ENCODE measurements at places on chromosomes 13 and 19.

GRCh38 chr13:30194906-30195305 is 112.4 kb downstream of the KATNAL1 start:
- no peak for DNase-seq

DNA sequence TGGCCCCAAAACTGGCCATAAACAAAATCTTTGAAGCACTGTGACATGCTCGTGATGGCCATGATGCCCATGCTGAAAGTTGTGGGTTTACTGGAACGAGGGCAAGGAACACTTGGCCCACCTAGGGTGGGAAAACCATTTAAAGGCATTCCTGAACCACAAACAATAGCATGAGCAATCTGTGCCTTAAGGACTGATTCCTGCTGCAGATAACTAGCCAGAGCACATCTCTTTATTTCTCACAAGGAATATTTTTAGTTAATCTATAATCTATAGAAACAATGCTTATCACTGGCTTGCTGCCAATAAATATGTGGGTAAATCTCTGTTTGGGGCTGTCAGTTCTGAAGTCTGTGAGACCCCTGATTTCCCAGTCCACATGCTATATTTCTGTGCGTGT is 10.3 kb upstream of the ZNF726 start:
- DNase-seq = no peak

- no peak for DNase-seq
Measured at GRCh38 chr19:5607318-5608275, 15.0 kb downstream of the SAFB2 start.

DNA sequence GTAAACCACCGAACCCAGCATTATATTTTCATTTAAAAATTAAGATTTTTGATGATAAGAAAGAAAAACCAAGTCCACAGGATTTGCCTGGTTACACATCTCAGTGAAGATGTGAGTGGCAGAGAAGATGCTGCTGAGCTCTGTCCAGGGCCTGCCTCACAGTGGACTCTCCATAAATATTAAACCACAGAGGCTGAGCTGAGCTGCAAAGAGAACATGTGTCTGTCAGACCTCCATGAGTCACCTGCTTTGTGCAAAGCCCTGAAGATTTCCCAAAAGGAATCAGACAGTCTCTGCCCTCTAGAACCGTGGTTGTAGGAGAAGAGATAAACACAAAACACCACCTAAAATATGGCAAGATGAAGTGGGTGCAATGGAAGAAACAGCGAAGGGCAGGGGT is 127.2 kb upstream of the TSC22D1 start:
- no peak for DNase-seq

DNA sequence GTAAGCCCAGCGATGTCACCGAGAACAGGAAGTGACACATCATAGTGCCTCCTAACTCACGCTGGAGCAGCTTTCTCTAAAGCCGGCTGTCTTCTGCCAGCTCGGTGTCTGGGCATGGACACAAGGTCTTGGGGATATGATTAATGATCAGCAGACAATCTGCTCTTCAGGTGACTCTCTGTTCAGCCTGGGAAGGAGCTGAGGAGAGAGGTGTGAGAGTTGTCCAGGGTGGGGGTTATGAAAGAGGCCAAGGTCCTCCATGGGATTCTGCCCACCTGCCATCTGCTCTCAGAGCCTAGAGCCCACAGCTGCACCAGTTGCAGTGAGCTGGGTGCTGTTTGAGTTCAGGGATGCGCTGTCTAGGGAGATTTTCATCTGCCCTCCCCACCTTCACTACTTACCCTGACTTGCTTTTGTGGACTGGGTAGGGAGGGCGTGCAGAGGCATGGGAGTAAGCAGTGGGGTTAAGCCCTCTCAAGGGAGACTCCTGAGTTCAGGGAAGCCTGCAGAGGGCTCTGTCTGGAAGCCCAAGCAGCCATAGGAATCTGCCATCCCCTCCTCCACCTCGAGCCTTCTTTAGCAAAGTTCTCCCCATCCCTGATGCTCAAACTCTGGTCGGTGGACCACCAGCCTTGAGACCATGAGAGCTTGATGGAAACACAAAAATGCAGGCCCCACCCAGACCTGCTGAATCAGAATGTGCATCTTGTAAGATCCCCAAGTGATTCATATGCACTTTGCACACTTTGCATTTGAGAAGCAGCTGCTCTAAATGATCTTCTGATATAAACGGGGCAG is 539.7 kb downstream of the RFC3 start:
- peak; percentile 11 for DNase-seq

DNA sequence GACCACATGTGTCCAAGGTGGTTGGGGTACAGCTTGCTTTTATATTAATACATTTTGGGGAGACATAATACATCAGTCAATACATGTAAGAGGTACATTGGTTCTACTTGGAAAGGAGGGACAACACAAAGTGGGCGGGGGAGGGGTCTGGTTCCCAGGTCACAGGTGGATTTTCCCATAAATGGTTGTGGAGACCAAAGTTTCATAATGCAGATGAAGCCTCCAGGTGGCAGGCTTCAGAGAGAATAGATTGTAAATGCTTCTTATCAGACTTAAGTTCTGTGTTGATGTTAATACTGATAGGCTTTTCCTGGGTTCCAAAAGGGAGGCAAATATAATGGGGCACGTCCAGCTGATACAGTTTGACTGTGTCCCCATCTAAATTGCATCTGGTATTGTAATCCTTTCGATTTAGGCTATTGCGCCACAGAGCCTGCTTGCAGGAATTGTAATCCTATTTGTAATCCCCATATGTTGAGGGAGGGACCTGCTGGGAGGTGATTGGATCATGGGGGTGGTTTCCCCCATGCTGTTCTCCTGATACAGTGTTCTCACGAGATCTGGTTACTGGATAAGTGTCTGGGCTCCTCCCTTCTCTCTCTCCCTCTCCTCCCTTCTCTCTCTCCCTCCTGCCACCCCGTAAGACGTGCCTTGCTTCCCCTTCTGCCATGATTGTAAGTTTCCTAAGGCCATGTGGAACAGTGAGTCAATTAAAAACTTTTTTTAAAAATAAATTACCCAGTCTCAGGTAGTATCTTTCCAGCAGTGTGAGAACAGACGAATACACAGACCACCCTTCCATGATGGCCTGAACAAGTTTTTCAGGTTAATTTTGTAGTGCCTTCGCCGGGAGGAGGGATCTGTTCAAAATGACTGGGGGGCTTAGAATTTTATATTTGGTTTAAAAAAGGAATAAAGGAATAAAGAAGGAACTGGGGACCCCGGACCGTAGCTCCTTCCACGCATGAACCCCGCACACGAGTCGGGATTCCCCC is 44.9 kb downstream of the ZNF823 start:
- no peak for DNase-seq

- DNase-seq = no peak
Measured at GRCh38 chr13:112064222-112064621, 2.7 kb upstream of the SOX1 start.

DNA sequence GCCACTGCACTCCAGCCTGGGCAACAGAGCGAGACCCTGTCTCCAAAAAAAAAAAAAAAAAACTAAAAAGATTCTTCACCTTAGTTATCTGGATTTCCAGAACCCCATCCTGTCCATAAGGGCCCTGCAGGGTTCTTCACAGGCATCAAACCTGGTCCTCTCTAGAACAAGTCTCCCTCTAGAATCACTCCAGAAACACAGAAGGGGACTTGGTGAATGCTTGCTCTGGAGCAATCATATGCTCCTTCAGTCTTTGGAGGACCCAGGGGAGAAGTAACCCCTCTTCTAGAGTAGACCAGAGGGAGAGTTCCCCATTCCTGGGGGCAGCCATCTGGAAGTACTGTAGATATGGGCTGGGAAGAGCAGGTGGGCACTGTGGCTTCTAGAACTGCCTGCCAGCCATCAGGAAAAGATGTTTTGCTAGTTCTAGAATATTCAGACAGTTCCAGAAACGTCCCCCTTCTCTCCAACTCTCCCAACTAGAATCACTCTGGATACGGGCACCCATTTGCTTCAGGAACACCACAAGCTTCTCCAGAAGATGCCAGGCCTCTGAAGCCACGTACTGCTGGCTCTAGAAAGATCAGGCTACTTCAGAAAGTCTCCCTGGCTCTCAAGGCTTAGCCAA is 2.8 kb downstream of the FUT1 start:
- DNase-seq = no peak

DNA sequence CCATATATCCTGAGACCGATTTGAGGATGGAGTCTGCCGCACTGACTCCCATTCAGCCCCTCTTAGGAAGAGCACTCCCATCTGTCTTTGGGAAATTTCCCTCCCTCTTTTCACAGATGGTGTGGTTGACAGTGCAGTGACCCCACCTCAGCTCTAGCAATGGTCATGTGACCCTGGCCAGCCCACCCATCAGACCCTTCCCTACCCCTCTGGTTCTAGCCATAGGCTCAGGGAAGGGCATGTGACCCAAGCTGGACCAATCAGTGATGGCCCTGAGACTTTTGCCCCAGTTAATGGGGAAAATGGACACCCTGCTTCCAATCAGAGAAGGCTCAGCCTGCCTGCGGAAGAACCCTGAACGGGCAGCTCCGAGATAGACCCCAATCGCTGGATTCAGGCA is 26.3 kb downstream of the IL12RB1 start:
- no peak for DNase-seq

GRCh38 chr13:46379611-46380010 is 7.4 kb downstream of the RUBCNL start:
- DNase-seq = no peak

DNA sequence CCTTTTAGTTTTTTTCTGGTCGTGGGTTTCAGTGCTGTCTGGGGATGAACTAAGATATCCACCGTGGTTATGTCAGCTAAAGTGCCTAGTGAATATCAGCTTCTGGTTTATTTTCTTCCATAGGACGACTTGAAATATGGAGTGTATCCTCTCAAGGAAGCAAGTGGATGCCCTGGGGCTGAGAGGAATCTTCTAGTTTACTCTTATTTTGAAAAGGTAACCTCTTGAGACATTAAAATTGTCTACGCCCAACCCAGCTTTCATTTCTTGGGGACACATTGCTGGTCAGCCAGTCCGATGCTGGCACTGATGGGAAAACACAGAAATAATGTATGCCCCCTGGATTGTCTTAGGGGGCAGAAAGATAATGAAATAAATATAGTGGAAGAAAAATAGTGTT is 1.6 kb downstream of the ZNF431 start:
- no peak for DNase-seq

GRCh38 chr19:37593996-37594303 is 642 bp downstream of the ZNF571 start:
- DNase-seq = no peak

DNA sequence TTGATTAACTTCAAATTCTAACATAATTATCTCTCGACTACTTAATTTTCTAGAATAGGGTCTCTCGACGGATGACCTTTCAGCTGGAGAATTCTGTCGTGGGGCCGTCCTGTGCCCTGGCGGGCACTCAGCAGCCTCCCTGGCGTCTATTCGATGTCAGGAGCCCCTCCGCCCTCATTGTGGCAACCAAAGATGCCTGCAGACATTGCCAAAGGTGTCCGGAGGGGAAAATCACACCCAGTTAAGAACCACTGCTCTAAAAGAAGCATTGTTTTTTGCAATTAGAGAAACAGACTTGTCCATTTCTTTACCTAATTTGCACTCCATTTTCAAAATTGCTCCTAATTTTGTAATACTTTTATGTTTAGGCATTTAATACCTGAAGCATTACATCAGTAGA is 79.2 kb upstream of the ARHGEF7 start:
- no peak for DNase-seq

- DNase-seq = no peak
Measured at GRCh38 chr19:45076851-45077730, 813 bp upstream of the ZNF296 start.

DNA sequence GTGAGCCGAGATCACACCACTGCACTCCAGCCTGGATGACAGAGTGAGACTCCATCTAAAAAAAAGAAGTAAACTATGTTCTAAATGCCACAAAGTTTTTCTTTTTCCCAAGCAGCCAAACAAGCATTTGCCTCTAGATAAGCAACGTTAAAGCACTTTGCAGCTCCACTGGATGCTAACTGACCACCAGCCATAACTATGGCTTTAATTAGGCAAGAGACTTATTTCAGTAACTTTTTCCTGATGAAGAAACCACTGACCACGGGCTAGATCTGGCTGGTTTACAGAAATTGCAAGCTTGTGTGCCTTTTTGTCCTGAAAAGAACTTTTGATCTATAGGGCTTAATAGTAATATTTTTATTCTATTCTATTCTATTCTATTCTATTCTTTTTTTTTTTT is 22.1 kb downstream of the CD70 start:
- no peak for DNase-seq

GRCh38 chr13:99629641-99630040 is 128.4 kb downstream of the TM9SF2 start:
- DNase-seq = no peak

GRCh38 chr13:99757756-99758459 is 213.7 kb downstream of the ZIC5 start:
- no peak for DNase-seq

- DNase-seq = no peak
Measured at GRCh38 chr13:44797685-44798084, 191.6 kb downstream of the NUFIP1 start.

- no peak for DNase-seq
Measured at GRCh38 chr19:7395360-7396066, 46.8 kb downstream of the ARHGEF18 start.

- no peak for DNase-seq
Measured at GRCh38 chr13:40313269-40314200, 352.9 kb downstream of the FOXO1 start.

- no peak for DNase-seq
Measured at GRCh38 chr13:107534548-107534947, 680.8 kb downstream of the LIG4 start.
